Umbilical cord (tissue), 2 donors: ENCODE measurements at places on chromosomes 1 and 21.

- no peak for DNase-seq
These were observed 25.3 kb downstream of the TRIM11 start for GRCh38 chr1:228381356-228381755.

DNA sequence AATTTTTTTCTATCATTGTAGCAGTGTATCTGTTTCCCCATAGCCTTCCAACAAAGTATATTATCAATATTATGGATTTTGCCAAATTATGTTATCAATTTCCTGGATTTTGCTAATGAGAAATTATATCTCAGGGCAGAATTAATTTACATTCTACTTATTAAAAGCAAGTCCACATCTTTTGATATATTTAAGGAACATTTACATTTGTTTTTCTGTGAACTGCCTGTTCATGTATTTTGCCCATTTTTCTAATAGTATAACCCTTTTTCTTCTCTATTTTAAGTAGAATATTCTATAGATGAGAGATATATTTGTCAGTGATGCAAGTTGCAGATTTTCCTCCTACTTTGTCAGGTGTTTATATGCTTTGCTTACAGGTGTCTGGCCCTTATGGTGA, 24.4 kb downstream of the C1orf87 start:
- DNase-seq, result no peak

GRCh38 chr1:236627727-236628408, 23.6 kb upstream of the HEATR1 start:
- no peak for DNase-seq

GRCh38 chr21:42125571-42126544, 54.7 kb downstream of the UMODL1 start:
- peak; percentile 38 for DNase-seq

DNA sequence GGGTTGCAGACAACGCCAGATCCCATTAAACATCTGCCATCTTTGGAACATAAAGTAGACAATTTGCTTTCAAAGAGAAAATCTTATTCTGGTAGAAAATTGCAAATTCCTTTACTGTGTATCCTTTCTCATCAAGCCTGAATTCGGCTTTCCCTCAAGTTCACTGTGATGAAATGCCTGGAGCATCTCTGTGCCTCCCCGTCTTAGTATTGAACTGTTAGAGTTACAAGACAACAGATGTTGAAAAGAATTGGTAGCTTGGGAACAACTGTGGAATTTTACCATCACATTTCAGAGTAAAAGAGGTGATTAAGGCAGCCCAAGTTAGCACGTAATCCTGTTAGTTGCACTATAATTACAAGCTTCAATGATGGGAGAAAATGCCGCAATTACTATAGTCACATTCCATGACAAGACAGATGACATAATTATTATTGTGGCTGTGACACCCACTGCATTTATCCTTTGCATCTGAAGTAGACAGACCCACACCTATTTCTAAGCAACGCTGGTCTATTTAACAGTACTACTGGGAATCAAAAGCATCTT, 54.4 kb upstream of the B3GALNT2 start:
- DNase-seq, result no peak

DNA sequence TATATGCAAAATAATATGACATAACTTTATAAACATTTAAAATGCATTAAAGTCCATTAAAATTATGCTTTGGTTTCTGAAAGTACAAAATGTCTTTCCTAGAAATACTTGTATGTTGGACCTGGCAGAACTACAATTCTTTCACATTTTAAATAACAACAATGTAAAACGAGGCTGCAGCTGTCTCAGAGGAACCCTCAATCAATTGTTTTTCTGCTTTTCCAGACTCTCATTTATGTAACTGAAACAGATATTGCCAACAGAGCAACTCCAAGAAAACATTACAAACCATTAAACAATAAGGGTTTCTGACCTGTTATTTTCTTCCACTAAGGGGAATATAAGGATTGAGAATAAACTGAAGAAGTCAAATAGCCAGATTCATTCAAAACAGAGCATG, 1193.4 kb downstream of the NCAM2 start:
- DNase-seq, result no peak

- peak; percentile 57 for DNase-seq
These were observed 22.6 kb downstream of the AK4 start for GRCh38 chr1:65170511-65171142.

- DNase-seq, result peak; percentile 62
These were observed 973.7 kb downstream of the LTN1 start for GRCh38 chr21:28018741-28019669.

DNA sequence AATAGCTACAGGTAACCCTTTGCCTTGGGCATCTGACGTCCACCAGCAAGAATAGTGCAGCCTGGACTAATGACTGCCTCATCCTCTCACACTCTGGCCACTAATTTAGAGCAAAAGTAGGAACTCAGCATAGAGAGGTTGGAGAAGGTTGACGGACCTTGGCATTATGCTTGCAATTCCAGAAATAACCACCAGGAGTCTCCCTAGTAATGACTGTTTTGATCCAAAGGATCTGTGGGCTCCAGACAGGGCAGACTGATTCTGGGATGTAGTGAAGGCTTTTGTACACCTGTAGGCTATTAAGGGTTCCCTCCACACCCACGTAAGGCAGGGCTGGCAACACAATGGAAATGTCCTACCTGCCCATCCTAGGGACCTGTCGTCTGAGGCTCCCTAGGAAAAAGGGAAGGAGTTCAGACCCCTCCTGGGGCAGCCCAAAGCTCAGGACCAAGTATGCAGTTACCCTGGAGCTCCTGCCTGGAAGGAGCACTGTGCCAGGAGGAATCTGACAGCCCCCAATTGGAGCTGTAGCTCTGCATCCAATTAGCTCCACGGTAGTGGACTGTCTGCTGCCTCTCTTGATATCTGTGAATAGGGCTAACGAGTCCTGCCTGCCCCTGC, 91.0 kb upstream of the TMEM51 start:
- DNase-seq, result no peak

DNA sequence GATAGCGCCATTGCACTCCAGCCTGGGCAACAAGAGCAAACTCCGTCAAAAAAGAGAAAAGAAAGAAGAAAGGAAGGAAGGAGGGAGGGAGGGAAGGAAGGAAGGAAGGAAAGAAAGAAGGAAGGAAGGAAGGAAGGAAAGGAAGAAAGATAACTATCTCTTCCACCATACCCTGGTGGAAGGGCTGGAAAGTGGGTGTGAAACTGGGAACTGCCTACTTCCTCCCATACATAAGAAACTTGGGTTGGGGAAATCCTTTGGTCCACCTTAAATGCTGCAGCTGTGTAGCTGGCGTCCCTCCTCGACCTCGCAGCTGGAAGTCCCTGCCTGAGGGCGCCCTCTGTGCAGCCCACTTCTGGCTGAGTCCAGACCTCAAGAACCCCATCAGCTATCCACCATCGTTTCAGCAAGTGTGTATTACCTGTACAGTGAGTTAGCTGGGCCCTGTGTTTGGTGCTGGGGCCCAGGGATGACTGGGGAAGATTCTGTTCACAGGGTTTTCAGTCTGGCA, 4.6 kb upstream of the FAM167B start:
- DNase-seq, result peak; percentile 69

GRCh38 chr1:79741720-79742421, 735.3 kb upstream of the ADGRL4 start:
- DNase-seq, result no peak

DNA sequence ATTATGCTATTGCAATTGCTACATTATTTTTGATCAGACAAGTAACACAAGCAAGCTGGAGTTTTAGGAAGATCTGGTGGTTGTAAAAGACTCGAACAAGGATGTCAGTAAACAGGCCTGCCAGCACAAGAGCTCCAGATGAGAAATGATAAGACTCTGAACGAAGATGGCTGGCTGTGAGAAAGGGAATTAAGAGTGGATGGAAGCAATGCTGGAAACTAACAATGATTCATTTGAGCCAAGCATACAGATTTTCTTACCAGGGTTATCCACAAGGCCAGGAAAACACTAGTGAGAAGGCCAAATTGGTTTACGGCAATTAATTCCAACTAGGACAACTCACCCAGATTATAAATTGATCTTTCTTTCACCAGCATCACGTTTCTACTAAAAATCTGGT, 54.2 kb downstream of the NRIP1 start:
- DNase-seq, result peak; percentile 18

- DNase-seq, result no peak
These were observed 14.5 kb upstream of the TNFRSF1B start for GRCh38 chr1:12152113-12152891.

- no peak for DNase-seq
These were observed 13.7 kb upstream of the C1orf21 start for GRCh38 chr1:184373155-184373554.

DNA sequence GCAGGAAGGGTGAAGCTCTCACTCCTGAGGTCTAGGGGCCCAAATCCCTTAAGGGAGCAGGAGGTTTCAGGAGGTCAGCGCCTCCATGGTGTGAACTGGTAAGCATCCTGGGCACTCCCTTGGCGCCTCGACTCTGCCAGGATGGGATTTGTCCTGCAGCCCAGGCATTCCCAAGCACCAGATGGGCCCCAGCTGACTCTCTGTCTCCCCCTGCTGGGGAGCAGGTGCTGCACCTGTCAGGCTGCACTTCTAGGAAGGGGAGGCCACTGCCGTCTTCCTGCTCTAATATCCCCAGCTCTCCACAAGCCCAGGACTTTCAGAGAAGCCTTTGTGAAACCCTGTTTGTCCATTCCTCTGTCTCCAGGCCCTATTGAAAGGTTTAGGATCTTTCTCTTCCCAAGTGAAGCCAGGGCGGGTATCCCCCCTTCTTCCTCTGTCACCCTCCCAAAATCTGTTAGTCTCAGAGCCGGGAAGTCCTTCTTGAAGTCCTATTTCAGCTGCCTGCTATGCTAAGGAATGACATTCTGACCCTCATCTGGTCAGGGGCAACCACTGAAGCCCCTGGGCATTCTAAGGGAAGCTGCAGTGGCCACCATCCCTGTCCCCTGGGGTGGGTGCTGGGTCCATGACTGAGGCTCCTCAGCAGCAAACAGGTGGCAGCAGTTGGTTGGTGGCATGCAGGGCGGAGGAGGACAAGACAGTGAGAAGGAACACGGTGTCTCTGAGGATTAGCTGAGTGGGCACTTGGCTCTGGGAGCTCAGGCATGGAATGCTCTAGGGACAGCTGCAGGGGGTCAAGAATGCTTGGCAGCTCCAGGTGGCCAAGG, 3.2 kb downstream of the MYBPH start:
- DNase-seq, result no peak

- no peak for DNase-seq
These were observed 4.4 kb upstream of the OSBPL9 start for GRCh38 chr1:51612447-51612961.

- peak; percentile 64 for DNase-seq
These were observed 18.7 kb upstream of the ZBTB21 start for GRCh38 chr21:42028766-42029425.

- no peak for DNase-seq
These were observed 3.1 kb upstream of the LIN9 start for GRCh38 chr1:226312065-226312464.

DNA sequence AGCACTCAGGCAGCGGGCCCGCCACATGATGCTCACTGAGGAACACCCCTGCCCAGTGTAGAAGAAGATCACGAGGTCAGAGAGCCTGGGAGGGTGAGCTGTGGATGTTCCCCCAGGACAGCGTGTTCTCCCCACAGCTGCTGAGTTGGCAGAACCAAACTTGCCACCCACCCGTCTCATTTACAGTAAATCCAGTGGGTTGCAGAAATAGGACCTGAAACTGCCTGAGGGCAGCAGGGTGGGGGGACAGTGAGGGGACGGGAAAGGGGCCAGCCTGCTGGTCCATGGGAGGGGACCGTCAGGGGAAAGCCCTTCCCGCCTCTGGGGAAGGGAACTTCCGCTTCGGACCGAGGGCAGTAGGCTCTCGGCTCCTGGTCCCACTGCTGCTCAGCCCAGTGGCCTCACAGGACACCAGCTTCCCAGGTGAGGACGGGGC, at the start of gene C1QB:
Gene C1QB, plus strand, starts transcription at position 356 of the 436 bp plus-strand sequence. CDS start 6,227 bp downstream, outside the sequence.
- DNase-seq, result peak; percentile 48
